ENCODE measurements at places on chromosomes 4 and X. TPM values are rescaled to one million over a fixed set of nuclear protein-coding genes. Genes with fewer than 3 reads are reported as not detected.

PCDH10 gene
- 1.9 TPM for polyA plus RNA-seq

DDX53 gene
- not detected for polyA plus RNA-seq

MMRN1 gene
- 22.4 TPM for polyA plus RNA-seq

HTN1 gene
- not detected for polyA plus RNA-seq

GAGE1 gene
- polyA plus RNA-seq: not detected

SHROOM2 gene
- 7.0 TPM for polyA plus RNA-seq

PDZD4 gene
- polyA plus RNA-seq: 10.5 TPM

RTL3 gene
- polyA plus RNA-seq: 0.48 TPM

C4orf50 gene
- polyA plus RNA-seq: 0.58 TPM

TCEAL9 gene
- 135 TPM for polyA plus RNA-seq

SYN1 gene
- polyA plus RNA-seq: 5.7 TPM

HMX1 gene
- polyA plus RNA-seq: not detected

ZNF674 gene
- polyA plus RNA-seq: 3.9 TPM
